Activated naive CD8-positive, alpha-beta T cell treated with anti-CD3 and anti-CD28 coated beads, Interleukin-2, amount 50 U/mL, for 24 hours (primary cell): ENCODE measurements at places on chromosomes 4 and X.

- no peak for DNase-seq
Measured at GRCh38 chr4:58261526-58261925, 1151.3 kb upstream of the IGFBP7 start.

- DNase-seq: no peak
Measured at GRCh38 chrX:44795945-44796450, 47.8 kb upstream of the DUSP21 start.

GRCh38 chr4:111602848-111603247 is 542.4 kb upstream of the FAM241A start:
- no peak for DNase-seq

- DNase-seq: no peak
Measured at GRCh38 chr4:26474551-26474950, 15.7 kb downstream of the CCKAR start.

- DNase-seq: no peak
Measured at GRCh38 chrX:131745942-131746489, 202.1 kb downstream of the OR13H1 start.

DNA sequence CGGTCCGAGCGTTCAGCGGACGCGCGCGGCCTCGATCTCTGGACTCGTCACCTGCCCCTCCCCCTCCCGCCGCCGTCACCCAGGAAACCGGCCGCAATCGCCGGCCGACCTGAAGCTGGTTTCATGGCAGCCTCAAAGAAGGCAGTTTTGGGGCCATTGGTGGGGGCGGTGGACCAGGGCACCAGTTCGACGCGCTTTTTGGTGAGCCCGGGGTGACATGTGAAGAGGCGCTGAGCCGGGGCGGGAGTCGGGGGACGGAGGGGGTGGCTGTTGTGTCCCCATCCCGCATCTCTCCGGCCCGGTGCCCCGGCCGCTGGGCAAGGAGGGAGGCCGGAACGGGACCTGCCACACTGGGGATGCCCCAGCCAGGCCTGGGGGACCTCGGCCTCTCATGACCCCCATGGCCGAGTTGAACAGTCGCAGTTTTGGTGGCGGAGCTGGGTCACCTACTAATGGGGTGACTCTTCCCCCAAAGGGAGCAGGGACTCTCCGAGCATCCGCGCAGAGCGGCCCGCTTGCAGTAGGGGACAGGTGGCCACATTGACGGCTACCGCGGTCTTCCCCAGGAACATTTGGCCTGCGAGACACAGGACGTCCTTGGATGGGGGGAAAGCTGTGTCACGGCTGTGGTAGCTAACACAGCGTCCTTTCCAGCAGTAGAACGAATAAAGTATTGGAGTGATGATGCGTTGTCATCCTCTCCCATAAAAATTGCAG is at the start of gene GK:
Gene GK (plus strand): TSS at position 9 of the 717 bp plus-strand sequence. CDS start 115 bp downstream, at position 124.
- DNase-seq: no peak

GRCh38 chr4:101806914-101807313 is 16.4 kb downstream of the BANK1 start:
- no peak for DNase-seq

- no peak for DNase-seq
Measured at GRCh38 chr4:16524406-16524805, 298.1 kb upstream of the TAPT1 start.

DNA sequence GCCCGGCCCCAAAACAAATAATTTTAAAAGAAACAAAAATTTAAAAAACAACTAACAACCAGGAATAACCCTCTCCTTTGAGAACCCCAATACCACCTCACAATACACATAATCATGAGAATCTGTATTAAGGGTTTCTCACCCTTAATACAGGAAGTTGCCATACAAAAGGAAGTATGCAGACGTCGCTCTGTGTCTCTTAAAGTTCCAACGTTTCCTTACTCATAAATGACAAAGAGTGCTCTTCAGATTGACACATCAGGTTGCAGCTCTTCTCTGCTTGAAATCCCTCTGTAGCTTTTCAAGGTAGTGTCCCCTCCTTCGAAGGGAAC is 73.9 kb upstream of the IRF2 start:
- DNase-seq: no peak

DNA sequence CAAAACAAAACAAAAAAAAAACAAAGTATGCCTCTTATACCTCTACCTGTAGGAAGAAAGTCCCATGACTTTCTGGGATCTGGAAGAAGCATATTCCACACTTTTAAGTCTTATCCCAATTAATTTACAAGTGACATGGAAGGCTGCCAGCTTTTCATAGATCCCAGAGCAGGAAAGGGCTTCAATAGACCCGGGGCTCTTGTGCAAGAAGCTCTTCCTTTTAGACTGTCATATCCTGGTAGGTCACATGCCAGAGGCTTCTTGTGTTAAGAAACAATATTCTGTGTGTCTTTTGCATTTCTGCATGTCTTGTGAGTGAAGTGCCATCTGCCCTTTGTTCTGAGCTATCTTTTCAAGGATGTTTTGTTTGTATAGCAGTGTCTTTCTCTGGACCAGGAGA is 84.4 kb upstream of the PHOX2B start:
- DNase-seq: no peak

DNA sequence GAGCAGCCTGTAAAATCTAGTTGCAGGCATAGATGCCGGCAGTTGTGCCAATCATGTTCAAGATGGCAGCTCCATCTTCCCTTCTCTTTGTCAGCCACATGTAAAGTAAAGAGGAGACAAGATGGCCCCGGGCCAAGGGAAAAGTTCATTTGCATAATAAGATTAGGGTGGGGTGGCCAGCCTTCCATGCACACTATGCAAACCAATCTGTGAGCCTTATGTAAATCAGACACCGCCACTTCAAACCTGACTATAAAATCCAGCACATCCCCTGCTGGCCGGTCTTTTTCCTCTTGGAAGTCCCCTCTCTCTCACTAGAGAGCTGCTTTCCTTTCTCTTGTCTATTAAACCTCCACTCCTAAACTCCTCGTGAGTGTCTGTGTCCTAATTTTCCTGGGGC is 78.9 kb upstream of the CBR4 start:
- DNase-seq: no peak

GRCh38 chr4:74967324-74967723 is 34.4 kb downstream of the PARM1 start:
- no peak for DNase-seq

DNA sequence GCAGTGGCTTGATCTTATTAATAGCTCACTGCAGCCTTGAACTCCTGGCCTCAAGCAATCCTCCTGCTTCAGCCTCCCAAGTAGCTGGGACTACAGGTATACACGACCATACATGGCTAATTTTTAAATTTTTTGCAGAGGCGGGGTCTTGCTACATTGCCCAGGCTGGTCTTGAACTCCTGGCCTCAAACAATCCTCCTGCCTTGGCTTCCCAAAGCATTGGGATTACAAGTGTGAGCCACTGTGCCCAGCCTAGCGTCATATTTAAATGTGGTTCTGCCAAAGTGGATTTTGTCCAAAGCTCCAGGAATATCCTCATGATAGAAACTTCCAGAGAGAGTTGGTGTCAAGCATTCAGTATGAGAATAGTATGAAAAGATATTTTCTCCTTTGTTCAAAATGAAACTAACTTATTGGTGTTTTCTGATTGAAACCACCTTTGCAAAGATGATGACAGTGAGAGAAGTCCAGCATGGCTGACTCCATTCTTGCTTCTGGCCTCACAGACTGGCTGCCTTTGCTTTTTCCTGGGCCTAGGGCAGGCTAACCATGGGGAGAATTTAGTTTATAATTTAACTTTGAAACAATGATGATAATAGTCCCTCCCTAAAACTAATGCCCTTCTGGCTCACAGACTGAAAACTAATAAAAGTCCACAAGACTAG is 129.0 kb downstream of the C4orf51 start:
- no peak for DNase-seq

- no peak for DNase-seq
Measured at GRCh38 chr4:77226939-77227705, 70.1 kb downstream of the CCNG2 start.

DNA sequence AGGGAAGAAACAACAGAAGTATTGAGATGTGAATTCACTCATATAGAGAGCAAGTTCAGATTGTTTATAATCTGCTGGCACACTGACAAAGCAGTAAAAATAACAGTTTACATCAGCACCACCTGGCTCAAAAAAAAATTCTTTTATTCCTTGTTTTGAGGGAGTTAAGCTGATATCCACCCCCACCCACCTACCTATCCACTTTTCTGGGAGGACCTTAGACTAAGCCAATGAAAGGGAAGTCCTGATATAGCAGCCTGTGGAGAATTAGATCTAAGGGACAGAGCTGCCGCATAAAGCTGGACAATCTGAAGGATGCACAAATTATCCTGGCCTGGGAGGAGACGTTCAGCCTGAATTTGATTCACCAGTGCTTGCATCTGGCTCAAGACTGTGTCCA is 264.5 kb downstream of the RCHY1 start:
- DNase-seq: no peak

DNA sequence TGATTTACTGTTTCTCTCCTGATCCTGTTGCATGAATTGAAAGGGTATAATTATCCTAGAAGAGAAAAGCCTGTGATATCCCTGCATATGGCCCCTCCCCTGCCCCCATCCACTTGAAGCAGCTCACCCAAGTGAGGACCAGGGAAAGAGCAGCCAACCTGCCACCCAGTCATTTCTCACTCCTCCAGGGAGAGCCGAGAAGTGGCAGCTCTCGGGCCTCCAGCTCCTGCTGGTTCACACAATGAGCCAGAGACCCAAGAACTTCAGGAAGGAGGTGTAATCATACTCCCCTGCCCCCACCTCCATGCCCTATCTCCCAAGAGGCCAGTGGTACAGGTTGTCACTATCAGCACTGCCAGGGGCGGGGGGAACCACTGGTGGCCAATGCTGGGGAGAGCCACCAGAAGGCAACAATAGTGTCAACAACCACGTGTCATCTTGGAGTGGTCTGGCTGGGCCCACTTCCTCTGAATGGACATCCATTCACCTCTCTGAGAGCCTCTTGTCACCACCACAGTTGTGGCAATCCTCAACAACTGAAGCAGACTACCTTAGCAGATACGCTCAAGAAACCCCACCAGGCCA is 42.9 kb downstream of the APOO start:
- DNase-seq: no peak

GRCh38 chr4:53601251-53601764 is 10.0 kb upstream of the LNX1 start:
- DNase-seq: no peak
